ENCODE measurements at places on chromosomes 3 and 15.

DNA sequence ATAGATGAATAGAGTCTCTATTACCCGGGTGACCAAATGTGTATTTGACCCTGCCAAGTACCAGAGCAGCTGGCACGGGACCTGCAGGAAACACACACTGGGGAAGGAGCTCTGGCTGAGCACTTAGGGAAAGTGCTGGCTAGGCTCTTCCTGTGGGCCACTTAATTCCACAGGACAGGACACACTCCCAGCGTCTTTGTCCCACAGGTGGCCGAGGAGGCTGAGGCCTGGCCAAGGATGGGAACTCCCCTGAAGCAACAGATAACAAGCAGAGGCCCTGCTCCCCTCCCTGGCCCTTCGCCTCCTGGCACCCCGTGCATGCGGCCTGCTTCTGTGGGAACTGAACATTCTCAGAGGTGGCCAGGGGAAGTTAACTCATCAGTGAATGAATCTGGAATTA, 180.8 kb downstream of the ATP10A start:
- DNase-seq, result no peak

DNA sequence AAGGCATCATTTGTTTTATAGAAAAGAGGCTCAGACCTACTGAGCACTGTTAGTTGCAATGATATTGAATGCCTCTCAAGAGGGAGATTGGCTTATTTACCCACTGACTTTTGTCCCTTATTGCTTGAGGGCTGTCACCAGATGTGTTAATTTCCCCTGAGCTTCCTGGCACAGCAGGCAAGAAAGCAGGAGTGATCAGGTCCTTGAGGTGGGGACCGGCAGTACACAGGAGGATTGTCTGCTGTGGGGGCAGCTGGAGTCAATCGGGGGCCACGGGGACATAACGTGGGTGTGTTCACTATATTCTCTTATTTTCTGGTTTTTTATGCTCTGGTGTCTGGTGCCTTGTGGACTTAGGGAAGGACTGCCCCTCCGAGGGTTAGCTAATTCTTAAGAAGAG, 44.6 kb downstream of the GASK1A start:
- DNase-seq, result no peak

GRCh38 chr3:138434276-138434874, at the start of gene ESYT3:
TSS of gene ESYT3 (plus strand) at chr3:138434616. CDS start at chr3:138434799, 183 bp downstream.
- DNase-seq, result peak; percentile 24

DNA sequence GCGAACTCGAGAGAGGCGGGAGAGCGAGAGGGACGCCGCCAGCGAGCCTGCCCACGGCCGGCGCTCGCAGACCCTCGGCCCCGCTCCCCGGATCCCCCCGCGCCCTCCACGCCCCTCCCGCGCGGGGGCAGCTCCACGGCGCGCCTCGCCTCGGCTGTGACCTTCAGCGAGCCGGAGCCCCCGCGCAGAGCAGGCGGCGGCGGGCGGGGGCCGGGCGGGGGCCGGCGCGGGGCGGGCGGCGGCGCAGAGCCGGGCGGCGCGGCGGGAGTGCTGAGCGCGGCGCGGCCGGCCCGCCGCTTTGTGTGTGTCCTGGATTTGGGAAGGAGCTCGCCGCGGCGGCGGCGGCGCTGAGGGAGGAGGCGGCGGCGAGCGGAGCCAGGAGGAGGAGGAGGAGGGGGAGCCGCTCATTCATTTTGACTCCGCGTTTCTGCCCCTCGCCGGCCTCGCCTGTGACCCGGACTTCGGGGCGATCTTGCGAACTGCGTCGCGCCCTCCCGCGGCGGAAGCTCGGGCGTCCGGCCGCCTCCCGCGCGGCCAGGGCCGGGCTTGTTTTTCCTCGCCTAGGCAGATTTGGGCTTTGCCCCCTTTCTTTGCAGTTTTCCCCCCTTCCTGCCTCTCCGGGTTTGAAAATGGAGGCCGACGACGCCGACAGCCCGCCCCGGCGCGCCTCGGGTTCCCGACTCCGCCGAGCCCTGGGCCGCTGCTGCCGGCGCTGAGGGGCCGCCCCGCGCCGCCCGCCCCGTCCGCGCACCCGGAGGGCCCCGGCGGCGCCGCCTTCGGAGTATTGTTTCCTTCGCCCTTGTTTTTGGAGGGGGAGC, 524 bp downstream of the IGF1R start:
- no peak for DNase-seq

DNA sequence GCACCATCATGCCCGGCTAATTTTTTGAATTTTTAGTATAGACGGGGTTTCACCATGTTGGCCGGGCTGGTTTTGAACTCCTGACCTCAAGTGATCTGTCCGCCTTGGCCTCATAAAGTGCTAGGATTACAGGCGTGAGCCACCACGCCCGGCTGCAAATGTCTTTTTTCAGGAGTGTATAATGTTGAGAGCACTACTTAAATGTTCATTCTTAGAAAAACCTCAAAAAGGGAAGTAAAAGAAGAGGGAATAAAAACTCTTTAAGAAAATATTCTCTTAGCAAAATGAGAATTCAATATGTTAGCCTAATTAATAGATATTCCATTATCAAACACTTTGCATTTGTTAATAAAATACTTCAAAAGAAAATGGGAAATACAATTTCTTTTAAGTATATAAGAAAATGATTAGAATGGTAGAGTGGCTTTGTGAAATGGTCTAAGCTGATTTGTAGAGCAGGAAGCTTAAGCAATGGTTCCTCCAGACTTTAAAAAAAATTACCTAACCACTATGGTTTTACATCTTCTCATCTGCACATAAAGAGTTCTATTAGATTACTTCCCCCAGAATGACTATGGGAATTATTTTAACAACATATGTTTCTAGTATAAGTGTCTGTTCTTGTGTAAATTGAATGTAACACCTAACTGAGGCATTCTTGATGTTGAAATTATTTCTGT, 226.7 kb upstream of the ALCAM start:
- no peak for DNase-seq

DNA sequence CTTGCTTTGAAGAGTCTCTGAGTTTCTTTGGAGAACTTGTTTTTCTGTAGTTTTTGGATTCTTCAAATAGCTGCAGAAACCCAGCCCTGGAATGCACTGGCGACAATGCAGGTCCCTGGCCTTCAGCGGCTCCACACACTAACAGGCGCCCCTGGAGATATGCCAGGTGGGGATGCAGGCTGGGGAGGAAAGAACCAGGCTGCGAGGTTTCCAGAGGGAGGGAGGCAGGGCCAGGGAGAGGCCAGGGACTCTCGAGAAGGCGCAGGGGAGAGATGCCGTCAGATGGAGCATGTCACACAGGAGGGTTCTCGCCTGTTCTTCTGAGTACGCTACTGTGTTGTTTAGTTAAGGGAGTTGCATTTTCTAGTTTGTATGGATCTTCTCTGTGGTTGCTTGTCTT, 283.1 kb downstream of the GABRG3 start:
- no peak for DNase-seq

- DNase-seq, result no peak
These were observed 8.6 kb upstream of the GATM start for GRCh38 chr15:45386974-45387373.

DNA sequence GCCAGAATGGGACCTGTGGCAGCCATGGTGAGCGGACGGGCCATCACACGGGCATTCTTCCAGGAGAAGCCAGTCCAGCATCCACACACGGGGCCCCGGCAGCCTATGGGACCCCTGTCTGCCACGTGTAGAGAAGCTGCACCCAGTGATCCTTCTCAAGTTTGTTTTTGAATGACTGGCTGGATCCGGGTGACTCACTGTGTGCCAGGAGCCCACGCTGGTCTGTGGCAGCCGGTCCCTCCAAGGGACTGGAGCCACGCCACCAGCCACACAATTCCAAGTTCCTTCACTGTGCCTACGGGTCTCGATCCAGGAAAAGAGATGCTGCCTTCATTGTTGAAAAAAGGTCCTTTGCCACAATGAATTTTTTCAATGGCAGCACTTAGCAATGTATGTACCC, 58.1 kb downstream of the ATP10A start:
- no peak for DNase-seq
